ENCODE measurements at places on chromosomes 12 and 14.

GRCh38 chr12:104460973-104461698 is 4.4 kb downstream of the CHST11 start:
- no peak for DNase-seq

DNA sequence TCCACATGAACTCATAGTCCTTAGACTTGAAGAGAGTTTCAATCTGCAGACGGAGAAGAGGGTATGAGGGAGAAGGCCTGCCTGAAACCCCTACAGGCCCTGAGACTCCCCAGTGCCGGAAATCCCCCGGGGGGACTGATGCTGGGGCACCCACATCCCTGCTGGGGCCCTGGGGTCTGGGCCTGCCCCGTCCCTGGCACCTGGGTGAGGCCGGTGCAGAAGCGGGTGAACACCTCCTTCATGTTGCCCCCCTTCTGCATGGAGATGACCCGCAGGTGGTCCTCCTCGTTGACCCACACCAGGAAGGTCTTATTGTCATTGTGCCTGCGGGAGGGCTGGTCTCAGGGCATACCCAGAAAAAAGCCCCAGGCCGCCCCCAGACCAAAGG is 2.4 kb downstream of the CKB start:
- DNase-seq, result no peak

DNA sequence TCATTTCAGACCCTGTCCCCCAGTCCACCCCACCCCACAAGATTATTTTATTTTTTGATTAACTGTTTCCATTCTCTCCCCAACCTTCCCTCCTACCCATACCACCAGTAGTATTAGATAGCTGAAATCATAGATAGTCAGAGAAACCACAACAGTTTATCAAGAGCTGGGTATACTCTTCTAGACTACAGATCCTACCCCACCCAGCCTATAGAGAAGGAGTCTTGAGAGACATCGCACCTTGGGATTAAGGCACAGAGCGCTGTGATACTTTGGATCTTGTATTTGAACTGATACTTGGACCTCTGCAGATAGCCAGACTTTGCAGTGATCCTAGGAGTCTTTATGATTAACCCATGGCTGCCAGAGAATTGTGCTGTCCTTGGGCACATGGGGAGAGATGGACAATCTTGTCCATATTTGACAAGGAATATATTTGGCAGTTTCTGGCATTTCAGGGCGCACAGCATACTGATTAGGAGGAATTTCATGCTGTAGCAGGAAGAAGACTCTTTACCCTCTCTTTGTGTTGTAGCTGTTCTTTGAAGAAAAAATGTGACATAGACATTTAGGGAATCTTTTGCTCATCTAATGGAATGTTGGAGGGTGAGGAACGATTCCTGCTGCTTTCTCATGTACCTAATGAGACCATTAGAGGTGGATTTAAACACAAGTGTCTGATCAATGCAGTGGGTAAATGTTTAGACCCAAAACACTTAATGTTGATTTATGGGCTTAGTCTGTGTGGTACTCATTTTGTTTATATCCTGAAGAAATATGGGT is 982 bp downstream of the RBMS2 start:
- no peak for DNase-seq

- no peak for DNase-seq
Measured at GRCh38 chr12:13870255-13870654, 111.1 kb downstream of the GRIN2B start.

DNA sequence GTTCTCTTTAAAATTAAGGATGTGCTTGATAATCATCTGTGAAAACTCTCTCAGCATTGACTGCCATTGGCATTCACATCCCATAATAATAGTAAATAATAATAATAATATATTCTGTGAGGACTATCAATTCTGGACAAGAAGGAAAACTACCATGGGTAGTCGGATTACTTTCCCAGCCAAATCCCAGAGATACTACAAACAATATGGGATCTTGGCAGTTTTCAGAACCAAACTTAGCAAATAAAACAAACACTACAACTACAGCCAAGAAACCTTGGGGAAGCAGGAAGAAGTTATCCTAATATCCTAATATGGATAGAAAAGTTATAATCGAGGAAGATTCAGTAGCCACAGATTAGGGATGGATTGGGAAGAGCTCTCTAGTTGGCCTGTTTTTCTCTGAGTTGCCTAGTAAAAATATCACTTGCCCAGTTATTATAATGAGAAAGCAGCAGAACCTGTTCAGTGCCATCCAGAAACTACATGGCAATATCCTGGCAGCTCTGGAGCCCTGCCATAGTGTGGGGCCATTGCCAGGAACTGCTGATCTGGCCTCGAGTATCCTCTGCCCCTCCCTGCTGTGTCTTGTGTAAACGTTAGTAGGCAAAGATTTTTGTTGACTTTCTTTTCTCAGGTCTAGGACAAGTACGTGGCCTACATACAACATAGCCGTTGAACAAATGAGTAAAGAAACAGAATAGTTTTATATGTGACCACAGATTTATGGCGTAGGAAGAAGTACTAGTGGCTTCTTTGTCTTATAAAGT is 193.5 kb downstream of the SLC2A13 start:
- DNase-seq, result no peak
